ENCODE measurements at places on chromosomes 3 and 15.

DNA sequence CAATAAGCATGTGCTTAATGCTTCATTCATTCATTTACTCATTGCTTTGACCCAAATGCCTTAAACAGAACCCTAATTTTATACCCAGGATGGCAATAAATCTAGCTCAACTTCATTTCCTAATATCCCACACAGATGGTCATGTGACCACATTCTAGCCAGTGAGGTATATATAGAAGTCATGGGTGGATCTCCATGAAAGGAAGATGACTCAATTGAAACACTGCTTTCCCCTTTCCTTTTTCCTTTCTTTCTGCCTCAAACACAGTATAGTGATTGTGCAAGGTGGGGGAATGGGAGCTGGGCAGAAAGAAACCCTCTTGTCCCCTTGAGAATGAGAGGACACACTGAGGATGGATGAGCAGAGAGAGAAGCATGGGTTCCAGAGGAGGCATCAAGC, 183.5 kb upstream of the PRICKLE2 start:
- no peak for DNase-seq

DNA sequence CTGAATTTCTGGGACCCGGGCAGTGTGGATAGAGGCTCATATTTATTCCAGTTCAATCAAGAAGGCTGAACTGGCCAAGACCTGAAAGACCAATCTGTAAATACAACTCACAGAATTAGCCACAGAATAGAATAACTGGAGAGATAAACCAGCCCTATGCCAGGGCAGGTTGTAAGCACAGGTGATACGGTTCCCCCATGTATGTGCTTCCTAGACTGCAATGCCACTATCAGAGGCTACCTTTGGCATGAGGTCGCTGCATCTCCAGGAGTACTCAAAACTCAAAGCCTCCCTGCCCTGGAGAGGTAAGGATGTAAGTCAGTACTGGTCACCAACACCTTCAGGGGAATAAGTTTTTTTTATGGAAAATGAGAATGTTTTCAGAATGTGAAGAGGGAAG, 235.5 kb downstream of the NR1D2 start:
- no peak for DNase-seq

DNA sequence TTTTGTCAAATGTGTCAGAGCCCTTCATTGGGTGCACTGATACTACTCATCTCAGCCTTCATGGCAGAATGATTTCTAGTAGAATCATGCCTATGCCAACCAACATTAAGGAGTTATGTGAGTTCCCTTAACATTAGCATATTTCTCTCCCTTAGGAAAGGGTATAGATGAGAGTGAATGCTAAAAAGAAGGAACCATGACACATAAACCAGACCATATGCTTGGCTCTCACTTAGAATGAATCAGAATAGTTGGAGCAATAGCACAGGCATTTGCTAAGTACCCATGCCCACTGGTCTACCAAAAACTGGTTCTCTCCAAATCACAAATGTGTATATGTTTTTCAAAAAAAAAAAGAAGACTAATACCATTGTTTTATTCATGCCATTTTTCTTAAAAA, 51.1 kb downstream of the STRIT1 start:
- no peak for DNase-seq

DNA sequence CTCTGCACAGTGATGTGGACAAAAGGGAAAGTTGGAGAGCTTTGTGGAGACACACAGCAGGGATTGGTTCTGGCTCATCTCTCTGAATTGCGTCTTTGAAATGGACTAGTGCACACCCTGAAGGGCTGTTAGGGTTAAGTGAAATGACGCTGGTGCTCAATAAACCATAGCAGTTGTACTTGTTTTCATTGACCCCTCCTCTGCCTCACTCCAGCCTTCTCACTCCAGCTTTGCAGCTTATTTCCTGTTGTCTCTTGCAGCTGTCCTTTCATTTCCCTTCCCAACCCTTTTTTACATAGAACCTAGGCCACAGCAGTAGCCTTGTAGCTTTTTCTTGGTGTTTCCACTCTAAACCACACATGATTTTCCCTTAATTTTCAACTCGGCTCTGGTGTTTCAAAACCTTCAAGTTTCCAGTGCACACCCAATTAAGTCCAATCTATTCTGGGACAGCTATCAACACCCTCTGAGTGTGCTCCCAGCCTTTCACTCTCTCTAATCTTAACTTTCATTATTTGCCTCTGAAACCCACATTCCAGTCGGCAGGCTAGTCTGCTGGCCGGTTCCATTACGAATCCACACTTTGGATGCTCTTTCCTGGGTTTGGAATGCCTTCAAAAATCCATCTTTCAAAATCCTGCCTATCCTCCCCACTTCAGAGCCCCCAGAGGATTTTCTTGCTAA, 6.4 kb downstream of the C3orf52 start:
- no peak for DNase-seq

GRCh38 chr3:78951342-78951945, 816.4 kb downstream of the ROBO1 start:
- DNase-seq = no peak

DNA sequence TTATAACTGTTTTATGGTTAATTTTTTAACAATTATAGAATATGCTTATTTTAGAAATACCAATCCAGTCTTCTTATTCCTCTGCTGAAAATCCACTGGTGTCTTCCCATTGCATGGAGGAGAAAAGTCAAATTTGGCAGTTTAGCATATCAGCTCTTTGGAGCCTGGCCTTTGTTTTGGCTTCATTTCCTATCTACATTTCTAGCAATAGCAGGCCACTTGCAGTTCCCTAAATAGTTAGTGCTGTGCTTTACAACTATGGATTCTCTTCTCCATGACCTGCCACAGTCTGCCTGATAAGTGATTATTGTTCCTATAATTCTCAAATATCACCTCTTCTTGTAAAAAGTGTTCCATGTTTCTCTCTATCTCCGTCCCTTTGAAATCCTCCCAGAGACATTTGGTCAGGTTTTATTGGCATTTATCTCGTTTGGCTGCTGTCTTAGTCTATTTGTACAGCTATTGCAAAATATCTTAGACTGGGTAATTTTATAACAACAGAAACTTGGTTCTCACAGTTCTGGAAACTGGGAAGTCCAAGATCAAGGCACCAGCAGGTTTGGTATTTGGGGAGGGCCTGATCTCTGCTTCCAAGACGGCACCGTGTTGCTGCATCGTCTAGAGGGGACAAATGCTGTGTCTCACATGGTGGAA, 8.2 kb upstream of the SEC22A start:
- DNase-seq = no peak

- peak; percentile 22 for DNase-seq
These were observed 6.0 kb upstream of the SLC28A1 start for GRCh38 chr15:84878504-84878903.

DNA sequence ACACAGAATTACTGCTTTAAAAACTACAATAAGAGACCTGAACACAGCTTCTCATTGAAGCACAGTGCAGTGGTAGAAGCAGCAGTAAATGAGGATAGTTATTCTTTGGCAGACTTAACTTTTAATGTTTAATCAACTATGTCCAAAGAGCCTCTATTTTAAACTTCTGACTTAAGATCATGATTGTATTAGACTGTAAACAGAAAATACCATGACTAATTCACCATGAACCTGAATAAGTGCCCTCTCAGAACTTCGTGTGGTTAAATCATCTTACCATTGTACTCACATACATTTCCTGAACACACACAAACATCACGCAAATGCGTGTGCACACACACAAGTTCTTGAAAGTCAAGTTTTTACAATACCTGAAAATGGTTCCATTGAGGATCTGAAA, 13.9 kb downstream of the CEP152 start:
- no peak for DNase-seq

Data from pulmonary artery endothelial cell (primary cell).